ENCODE measurements at places on chromosomes 5 and 9.

DNA sequence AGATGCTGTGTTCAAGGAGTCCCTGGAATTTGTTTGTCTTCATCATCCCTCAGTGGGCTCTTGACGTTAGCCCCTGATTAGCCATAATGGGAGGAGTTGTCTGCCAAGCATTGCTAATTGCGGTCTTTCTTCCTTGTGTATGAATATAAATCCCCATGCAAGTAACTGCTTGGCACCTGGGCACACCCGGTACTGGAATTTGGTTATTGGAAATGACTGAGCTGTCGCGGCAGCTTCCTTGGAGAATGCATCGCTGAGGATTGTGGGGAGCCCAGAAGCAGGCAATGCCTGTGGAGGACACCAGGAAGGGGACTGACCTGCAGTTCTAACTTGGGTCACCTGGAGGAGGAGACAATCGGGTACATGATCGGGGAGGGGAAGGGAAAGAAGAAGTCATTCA lies 53.3 kb upstream of the CTSL start:
- DNase-seq, result no peak

- no peak for DNase-seq
These were observed 1275.4 kb upstream of the C9orf72 start for GRCh38 chr9:28848671-28849070.

- DNase-seq, result no peak
These were observed 79.6 kb upstream of the CDK20 start for GRCh38 chr9:88053856-88054501.

- DNase-seq, result no peak
These were observed 146.4 kb downstream of the PALM2AKAP2 start for GRCh38 chr9:109926421-109926869.

GRCh38 chr5:61866930-61867329 lies 439.1 kb upstream of the KIF2A start:
- DNase-seq, result no peak

DNA sequence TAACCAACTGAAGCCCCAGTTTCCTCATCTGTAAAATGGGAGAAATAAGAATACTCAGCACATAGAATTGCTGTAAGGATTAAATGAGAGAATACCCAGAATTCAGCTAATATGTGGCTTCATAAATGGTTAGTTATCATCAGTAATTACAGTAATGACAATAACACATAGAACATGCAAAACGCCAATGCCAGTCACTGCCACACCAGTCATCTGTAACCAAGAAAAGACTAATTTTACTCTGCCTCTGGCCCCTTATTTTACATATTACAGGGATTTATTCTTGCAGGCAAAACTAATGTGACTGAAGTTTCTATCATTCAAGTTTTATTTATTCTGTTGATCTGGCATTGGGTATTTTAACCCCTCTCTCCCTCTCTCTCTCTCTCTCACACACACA lies 46.5 kb downstream of the EBF1 start:
- no peak for DNase-seq

GRCh38 chr5:75610201-75610600 lies 1.1 kb upstream of the ANKDD1B start:
- no peak for DNase-seq

DNA sequence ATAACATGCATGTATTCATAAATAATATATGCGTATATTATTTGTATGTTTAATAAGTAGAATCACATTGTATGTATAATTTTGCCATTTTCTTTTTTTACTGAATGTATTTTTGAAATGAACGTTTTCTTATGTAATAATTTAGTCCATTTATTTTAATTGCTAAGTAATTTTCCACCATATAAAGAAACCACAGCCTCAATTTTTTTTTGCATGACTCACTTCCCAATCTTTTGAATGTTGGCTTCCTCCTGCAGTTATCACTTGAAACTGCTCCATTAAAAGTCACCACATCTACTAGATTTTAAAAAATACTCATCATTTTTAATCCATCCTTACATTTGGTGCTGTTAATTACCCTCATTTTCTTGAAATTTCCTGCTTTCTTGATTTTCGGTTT lies 363.3 kb upstream of the MEF2C start:
- DNase-seq, result no peak

GRCh38 chr9:78781681-78782080 lies 484.8 kb downstream of the PSAT1 start:
- no peak for DNase-seq

DNA sequence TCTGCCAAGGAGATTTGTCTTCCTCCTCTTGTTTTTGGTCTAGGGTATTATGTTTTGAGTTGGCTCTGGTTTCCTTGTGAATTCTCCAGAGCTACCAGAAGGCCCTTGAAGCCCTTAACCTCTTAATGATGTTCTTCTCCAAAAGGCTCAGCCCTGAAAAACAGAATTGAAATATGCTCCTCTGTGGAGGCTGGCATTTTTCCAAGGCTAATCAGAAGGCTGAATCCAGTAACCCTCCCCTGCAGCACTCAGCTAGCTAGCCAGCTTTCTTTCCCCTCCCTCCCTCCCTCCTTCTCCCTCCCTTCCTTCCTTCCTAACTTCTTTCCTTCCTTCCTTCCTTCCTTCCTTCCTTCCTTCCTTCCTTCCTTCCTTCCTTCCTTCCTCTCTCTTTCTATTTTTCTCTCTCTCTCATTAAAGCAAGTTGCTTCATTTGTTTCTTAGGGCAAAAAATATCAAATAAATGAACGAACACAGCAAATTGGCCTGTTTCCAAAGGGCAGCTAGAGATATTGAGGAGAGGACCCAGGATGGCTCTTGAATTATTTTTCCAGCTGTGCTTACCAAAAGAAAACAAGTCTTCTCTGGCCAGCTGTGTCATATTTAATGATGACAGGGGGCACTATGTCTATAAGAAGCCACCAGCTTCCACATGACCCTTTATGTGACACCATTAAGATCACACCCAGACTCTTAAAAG lies 38.7 kb downstream of the JAKMIP2 start:
- no peak for DNase-seq

- DNase-seq, result no peak
These were observed 212.5 kb downstream of the TMC1 start for GRCh38 chr9:72733895-72734294.

GRCh38 chr5:4518903-4519672 lies 621.0 kb upstream of the ADAMTS16 start:
- DNase-seq, result no peak

DNA sequence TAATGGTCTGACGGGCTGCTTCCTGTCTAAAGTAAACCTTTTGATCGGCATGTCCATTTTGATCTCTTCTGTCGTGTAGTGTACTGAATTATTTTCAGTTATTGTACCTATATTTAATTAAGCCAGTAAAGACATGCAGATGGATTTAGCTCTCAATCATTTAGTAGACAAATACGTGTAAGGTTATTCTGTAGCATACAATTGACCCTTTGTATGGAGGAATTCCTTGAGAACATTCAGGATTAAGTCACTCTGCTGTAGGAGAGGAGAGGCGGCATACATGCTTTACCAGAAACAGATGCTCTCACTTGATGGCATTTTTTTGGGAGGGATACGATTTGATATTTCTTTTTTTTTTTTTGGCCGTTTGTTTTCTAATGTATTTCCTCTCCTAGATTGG lies 141.0 kb downstream of the PBX3 start:
- DNase-seq, result no peak

- DNase-seq, result no peak
These were observed 105.8 kb upstream of the SPATA31D4 start for GRCh38 chr9:81822301-81822865.

DNA sequence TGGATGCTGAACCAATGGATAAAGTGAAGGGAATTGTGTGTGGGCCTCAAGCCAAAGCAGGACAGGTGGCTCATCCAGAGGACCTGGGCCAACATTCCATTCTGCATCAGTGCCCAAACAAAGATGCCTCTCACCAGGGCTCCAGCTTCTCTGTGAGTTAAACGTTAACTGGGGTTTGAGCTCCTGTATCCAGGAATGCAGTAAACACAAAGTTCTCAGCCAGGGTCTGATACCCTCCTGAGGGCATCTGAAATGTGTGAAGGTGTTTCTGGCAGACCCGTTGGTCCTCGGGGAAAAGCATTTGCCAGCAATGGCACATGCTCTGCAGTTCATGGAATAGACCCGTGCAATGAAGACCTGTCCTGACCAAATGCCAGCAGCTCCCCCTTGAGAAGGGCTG lies 33.9 kb upstream of the AOPEP start:
- no peak for DNase-seq

- DNase-seq, result no peak
These were observed 8.5 kb downstream of the NOP16 start for GRCh38 chr5:176379881-176380280.

DNA sequence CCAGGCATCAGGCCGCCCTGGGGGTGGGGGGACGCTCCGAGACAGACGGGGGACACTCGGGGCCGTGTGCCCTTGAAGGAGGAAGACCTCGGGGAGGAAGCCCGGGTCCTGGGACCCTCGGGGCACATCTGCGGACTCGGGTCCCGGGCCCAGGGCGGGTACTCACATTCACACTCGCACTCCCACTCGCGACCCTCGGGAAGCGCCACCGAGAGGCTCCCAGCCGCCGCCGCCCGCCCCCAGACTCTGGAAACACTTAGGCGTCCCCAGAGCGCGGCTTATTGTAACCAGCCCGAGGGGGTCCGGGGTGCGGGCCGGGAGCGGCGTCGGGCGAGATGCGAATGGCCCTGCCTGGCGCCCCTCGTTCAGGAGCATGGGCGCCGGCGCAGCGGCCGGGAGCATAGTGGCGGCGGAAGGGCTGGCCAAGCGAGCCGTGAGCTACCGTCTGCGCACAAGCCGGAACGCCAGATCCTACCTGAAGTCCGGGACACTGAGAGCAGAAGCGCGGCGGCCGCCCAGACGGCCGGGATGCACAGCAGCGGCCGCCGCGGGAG lies 559 bp downstream of the ROR2 start:
- no peak for DNase-seq

- no peak for DNase-seq
These were observed 15.1 kb upstream of the POMT1 start for GRCh38 chr9:131487621-131488031.

DNA sequence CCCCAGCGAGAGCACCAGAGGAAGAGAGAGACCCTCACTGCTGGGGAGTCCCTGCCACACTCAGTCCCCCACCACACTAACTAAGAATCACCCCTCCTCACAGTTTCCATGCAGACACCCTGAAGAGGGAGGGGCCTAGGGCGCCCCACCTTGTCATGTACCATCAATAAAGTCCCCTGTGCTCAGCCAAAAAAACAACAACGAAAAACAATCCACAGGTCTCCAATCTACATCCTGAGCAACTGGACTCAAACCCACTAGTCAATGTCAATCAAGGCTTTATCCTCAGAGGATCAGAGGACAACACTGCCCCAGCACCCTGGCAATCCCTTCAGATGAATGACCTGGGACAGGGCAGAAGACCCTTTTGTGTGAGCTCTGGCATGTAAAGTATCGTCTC lies 210.1 kb upstream of the MSX2 start:
- DNase-seq, result no peak

GRCh38 chr5:160774666-160775315 lies 77.2 kb downstream of the ATP10B start:
- DNase-seq, result no peak

DNA sequence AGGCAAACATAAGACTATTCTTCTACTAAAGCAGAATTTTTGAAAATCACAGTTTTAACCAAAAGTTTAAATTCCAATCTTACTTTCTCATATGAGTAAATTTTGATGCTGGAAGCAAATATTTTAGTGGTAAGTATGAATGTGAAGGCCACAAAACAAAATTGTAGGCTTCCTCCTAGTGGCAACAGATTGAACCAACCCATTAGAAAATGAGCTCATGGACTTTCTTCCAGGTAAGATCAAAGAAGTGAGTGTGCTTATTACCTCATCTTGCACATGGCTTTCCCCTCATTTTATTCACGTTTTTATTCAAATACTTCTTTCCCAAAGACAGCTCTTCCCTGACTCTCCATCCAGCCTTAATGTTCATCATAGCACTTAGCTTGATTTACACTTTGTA lies 16.5 kb upstream of the RLN2 start:
- no peak for DNase-seq

GRCh38 chr5:175614223-175614815 lies 43.6 kb upstream of the HRH2 start:
- DNase-seq, result no peak

DNA sequence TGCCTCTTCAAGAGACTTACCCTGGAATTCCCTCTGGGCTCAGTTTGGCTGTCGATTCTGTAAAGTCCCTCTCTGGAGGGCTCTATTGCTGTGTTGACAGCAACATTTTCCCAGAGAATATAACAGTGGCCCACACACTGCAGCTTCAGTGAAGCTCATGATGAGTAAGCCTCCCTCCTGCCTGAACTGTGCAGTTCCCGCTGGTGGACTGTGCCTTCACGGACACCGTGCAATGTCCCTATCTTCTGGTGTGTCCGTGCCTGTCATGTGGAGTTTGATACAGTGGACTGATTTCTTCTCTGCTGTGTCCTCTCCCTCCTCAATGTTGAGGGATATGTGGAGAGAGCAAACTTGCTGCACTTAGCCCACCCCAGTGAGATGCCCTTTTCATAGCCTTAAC lies 109.0 kb downstream of the NTRK2 start:
- DNase-seq, result no peak

DNA sequence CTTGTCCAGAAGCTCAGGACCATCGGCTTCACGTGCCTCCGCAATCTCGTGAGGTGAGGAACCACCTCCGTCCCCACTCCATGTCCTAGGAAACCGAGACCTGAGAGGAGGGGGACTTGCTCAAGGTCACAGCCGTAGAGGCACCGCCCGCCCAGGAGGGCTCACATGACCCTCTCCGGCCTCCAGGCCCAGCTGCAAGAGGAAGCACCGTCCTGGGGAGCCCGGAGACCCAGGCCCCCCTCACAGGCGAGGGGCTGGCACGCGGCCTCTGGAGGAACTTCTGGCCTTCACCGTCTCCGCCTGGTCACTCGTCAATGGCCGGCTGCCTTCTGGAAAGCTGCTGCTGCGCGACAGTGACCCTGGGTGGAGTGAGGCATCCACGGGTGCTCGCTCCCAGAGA lies 24.2 kb downstream of the FAM78A start:
- no peak for DNase-seq

DNA sequence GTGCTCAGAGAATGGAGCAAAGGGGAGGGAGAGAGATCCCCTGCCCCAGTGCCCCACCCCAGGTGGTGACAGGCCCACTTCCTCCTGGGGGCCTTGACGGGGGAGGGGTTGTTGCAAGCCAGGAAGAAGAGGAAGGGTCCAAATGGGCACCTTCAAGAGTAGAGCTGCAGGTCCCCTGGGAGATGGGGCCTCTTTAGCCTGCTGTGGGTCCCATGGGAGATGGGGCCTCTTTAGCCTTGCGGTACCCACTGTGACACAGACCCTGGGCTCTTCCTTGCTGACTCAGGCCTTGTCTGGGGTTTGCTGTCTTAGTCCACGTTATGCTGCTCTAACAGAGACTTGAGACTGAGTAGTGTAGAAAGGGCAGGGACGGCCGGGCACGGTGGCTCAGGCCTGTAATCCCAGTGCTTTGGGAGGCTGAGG lies 9.6 kb upstream of the TOR4A start:
- DNase-seq, result no peak

Data from AG09319 (cell line).